Uterine smooth muscle cell (primary cell): ENCODE measurements at places on chromosomes 1 and 21. TPM values are rescaled to one million over a fixed set of nuclear protein-coding genes. Genes with fewer than 3 reads are reported as not detected.

The VASH2 gene
- 0.11 and 0.37 TPM in 2 replicates for total RNA-seq

The OR2L2 gene
- under 0.01 TPM in 1 of 2 replicates, not detected in the other for total RNA-seq

The PLA2G2C gene
- under 0.01 TPM in 1 of 2 replicates, not detected in the other for total RNA-seq

The SMIM1 gene
- total RNA-seq = 0.55 and 2.5 TPM in 2 replicates

The S100A3 gene
- total RNA-seq = 2.2 and 3.3 TPM in 2 replicates

The AZIN2 gene
- 4.7 and 8.0 TPM in 2 replicates for total RNA-seq

The MYOM3 gene
- under 0.01 TPM in 1 of 2 replicates, not detected in the other for total RNA-seq

The AMY2A gene
- not detected in 2 replicates for total RNA-seq

The CHRM3 gene
- total RNA-seq = 0.11 TPM in 1 of 2 replicates, not detected in the other

The ARMH1 gene
- 0.11 and 0.87 TPM in 2 replicates for total RNA-seq

The C1QB gene
- total RNA-seq = not detected in 2 replicates

The PRAMEF25 gene
- not detected in 2 replicates for total RNA-seq

The BSND gene
- total RNA-seq = not detected in 2 replicates

The S100A16 gene
- total RNA-seq = 242 and 566 TPM in 2 replicates

The DCDC2B gene
- 0.12 TPM in 1 of 2 replicates, not detected in the other for total RNA-seq

The SHISAL2A gene
- not detected in 2 replicates for total RNA-seq

The PODN gene
- 5.6 and 35.1 TPM in 2 replicates for total RNA-seq

The ADGRB2 gene
- 6.1 and 12.4 TPM in 2 replicates for total RNA-seq

The FCRL5 gene
- not detected in 2 replicates for total RNA-seq

The CA14 gene
- total RNA-seq = 0.11 TPM in 1 of 2 replicates, not detected in the other

The BEND5 gene
- total RNA-seq = 0.25 TPM in 1 of 2 replicates, not detected in the other

The LRRN2 gene
- under 0.01 TPM in 1 of 2 replicates, not detected in the other for total RNA-seq

The OLFML3 gene
- 187 and 300 TPM in 2 replicates for total RNA-seq

The TCEANC2 gene
- 3.0 and 3.5 TPM in 2 replicates for total RNA-seq

The DNAH14 gene
- total RNA-seq = 24.3 and 34.0 TPM in 2 replicates

The BRINP3 gene
- total RNA-seq = not detected in 2 replicates

The CAMK1G gene
- total RNA-seq = 8.4 and 14.6 TPM in 2 replicates

The YTHDF2 gene
- 53.9 and 63.7 TPM in 2 replicates for total RNA-seq

The TMEM269 gene
- total RNA-seq = under 0.01 and 0.12 TPM in 2 replicates

The TNNT2 gene
- 0.11 TPM in 1 of 2 replicates, not detected in the other for total RNA-seq

The TBX15 gene
- not detected in 2 replicates for total RNA-seq

The IGSF9 gene
- total RNA-seq = under 0.01 TPM in 1 of 2 replicates, not detected in the other

The USP16 gene
- total RNA-seq = 41.7 and 50.2 TPM in 2 replicates

The PTGER3 gene
- 3.0 and 15.6 TPM in 2 replicates for total RNA-seq

The PGBD5 gene
- total RNA-seq = 0.11 and 0.12 TPM in 2 replicates

The PIGR gene
- not detected in 2 replicates for total RNA-seq

The KIF17 gene
- total RNA-seq = 2.7 and 4.6 TPM in 2 replicates

The FNBP1L gene
- total RNA-seq = 11.8 and 15.1 TPM in 2 replicates

The UTS2 gene
- 0.12 TPM in 1 of 2 replicates, not detected in the other for total RNA-seq

The UMODL1 gene
- 0.12 TPM in 1 of 2 replicates, not detected in the other for total RNA-seq

The COL6A1 gene
- total RNA-seq = 489 and 822 TPM in 2 replicates

The TNFRSF25 gene
- total RNA-seq = 2.9 and 4.5 TPM in 2 replicates

The C1orf226 gene
- total RNA-seq = 0.33 and 0.50 TPM in 2 replicates

The DONSON gene
- 15.5 and 28.9 TPM in 2 replicates for total RNA-seq

The CDC20 gene
- 37.7 and 171 TPM in 2 replicates for total RNA-seq

The BTBD19 gene
- 5.4 and 12.0 TPM in 2 replicates for total RNA-seq

The ADAR gene
- total RNA-seq = 70.2 and 74.2 TPM in 2 replicates

The FCGR2B gene
- not detected in 2 replicates for total RNA-seq

The GPR37L1 gene
- not detected in 2 replicates for total RNA-seq

The OR2T2 gene
- total RNA-seq = not detected in 2 replicates

The SMPDL3B gene
- 0.25 TPM in 1 of 2 replicates, not detected in the other for total RNA-seq

The PPM1J gene
- 1.1 and 1.8 TPM in 2 replicates for total RNA-seq

The PPIAL4G gene
- total RNA-seq = under 0.01 TPM in 1 of 2 replicates, not detected in the other

The C1orf87 gene
- total RNA-seq = not detected in 2 replicates

The CCDC27 gene
- total RNA-seq = not detected in 2 replicates

The OR14K1 gene
- total RNA-seq = not detected in 2 replicates

The LGR6 gene
- total RNA-seq = not detected in 2 replicates
